HuH-7 (cell line): ENCODE measurements at places on chromosomes 2 and 18.

- DNase-seq: no peak
Observed at GRCh38 chr2:162919111-162919510, 80.5 kb upstream of the KCNH7 start.

DNA sequence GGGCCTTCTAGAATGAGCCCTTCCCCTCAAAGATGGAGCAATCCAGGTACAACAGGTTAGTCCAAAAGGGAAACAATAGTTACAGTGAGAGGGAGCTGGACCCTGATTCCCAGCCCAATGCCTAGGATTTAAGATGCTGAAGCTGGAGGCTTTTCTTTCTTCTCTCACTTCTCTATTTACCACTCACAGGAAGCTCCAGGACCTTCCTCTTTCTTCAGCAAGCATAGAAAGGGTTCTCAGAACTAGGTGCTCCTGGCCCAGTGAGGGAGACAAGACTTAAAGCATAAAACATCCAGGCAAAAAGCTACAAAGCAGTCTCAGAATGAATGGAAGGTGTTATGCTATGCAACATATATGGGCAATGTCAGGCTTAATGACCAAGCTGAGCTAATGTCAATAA lies 279.0 kb downstream of the SRBD1 start:
- DNase-seq: no peak

- no peak for DNase-seq
Observed at GRCh38 chr2:12094134-12094533, 347.7 kb downstream of the LPIN1 start.

- no peak for DNase-seq
Observed at GRCh38 chr2:31328026-31328425, 86.5 kb downstream of the XDH start.

DNA sequence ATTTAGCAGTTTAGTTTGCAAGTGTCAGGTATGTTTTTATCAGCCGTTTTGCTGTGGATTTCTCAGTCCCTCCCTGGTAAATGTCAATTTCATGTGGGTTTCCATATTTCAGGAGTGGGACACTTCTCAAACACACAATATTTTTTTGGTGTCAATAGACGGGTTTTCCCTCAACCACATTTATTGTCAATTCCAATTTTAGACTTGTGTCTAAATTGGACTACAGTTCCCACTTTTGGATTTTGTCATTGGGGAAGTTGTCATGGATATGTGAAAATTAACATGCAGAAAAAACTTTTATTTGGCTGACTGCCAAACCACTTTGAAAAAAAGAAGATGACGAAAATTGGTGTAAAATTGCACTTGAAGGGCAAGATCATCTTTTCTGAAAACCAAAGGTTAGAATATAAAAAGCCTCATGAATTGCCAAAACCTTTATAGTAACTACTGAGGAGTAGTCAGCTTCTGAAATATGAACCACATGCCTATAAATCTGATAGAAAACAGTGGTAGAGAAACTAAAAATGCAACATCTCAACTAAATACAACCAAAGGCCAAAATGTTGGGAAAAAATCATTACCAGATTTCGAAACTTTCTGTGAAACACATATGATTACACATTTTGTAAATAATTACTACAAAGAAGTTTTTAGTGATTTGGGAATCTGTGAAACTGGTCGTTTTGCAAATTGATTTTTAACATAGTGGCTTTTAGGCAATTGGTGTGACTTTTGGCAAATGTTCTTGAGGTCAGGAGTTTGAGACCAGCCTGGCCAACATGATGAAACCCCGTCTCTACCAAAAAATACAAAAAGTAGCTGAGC lies 106.4 kb downstream of the BCL2L11 start:
- DNase-seq: no peak

DNA sequence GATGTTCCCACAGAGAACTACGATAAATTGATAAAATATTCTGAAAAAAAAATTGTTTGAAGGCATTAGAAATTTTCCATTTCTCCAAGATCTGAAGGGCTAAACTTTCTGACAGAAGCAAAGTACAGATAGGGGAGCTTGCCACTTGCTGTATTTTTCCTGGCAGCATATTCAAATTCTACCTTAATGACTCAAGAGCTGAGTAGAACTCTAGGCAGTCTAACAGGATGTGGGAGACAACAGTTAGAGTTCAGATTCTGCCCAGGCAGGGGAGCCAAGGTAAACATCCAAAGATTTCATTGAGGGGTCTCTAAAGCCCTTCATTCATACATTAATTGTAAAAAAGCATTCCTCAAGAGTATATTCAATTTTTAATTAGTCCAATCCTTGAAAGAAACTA lies 46.0 kb upstream of the RIT2 start:
- DNase-seq: no peak

DNA sequence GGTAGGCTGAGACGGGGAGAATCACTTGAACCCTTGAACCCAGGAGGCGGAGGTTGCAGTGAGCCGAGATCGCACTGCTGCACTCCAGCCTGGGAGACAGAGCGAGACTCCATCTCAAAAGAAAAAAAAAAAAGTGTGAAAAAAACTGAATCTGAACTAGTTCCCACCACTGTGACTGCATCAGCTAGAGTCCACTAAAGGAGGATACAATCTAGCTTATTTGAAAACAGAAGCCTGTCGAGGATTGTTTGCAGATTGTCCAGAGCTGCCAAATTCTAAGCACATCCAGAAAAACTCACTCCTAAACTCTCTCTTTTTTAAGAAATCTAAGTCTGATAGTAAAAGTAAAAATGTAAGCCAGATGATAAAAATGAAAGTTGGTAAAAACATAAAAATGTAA lies 10.6 kb downstream of the GFPT1 start:
- no peak for DNase-seq

DNA sequence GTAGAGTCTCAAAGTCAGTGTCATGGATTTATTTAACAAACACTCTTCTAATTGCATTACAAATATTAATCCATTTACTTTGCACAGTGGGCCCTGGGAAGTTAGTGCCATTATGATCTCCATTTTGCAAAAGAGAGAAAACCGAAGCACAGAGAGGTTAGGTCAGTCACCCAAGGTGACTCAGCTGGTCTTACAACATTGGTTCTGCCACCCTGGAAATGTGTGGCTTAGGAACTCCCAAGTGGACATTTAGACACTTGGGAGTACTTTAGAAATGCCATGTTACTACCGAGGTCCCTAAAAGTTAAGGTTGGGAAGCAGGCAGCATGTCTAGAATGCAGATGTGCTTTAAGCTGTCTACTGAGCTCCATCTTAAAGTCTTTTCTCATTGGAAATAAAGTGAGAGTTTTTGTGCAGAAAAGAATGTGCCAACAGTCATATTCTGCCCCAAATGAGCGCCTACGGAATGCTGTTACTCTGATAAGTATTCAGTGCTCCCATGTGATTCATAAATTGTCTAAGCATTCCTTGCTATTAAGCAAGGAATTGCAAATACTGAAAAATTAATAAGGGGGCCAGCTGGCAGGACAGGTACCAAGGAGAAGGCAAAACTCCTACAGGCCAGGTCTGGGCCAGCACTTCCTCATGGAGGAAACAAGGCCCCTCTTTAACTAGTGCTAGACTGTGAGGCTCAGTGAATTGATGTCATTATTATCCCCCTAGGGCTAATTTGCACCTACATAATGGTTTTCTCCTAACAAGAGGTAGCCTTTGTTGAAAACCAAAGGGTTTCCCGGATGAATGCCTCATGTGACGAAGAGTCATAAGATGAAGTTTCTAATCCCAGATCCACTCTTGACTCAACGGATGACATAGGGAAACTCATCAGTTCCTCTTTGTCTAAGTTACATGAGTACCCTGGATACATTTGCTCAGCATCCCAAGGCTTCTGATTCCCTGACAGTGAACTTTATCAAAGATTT lies 16.3 kb downstream of the NRP2 start:
- no peak for DNase-seq

GRCh38 chr18:8750954-8751415 lies 45.6 kb downstream of the MTCL1 start:
- DNase-seq: no peak

GRCh38 chr2:143284087-143284675 lies 155.0 kb downstream of the ARHGAP15 start:
- DNase-seq: no peak

DNA sequence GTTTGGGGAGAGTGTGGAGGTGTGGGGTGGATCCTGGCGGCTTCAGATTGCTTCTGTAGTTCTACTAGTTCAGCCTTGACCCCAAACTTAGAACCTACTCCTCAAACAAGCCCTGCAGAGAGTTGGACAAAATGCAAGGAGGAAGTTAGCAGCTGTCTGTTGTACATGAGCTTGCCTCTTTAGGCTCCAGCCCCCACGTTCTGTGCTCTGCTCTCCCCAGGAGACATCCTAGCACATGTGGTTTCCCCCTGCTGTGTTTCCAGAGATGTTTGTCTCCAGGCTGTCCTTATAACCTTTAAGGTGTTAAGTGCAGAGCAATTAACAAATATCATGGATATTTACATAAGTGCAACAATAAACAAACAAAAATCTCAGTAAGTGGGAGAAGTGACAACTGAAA lies 111.1 kb downstream of the ACOXL start:
- DNase-seq: no peak

DNA sequence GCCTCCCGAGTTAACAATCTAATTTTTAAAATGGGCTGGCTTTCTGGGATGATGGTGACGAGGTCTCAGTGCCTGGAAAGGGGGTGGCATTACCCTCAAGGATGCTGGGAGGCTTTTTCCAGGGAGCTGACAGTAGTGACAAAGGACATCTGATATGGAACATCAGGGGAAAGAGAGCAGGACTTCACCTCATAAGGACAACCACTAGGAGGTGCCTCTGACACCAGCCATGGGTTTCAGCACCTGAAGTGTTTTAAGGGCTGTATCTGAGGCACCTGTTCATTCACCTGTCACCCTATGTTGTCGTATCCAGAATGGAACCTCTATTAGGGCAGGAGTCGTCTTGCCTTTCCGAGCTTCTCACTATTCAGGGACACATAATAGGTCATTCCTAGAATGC lies 10.8 kb downstream of the IL36B start:
- peak; percentile 20 for DNase-seq
